ENCODE measurements at places on chromosomes 12 and 14. TPM values are rescaled to one million over a fixed set of nuclear protein-coding genes. Genes with fewer than 3 reads are reported as not detected.

GPN3 gene
- polyA plus RNA-seq = 21.7 TPM

RNF212B gene
- polyA plus RNA-seq = not detected

CEBPE gene
- polyA plus RNA-seq = not detected

SLC25A29 gene
- 131 TPM for polyA plus RNA-seq

VDR gene
- polyA plus RNA-seq = 0.38 TPM

NR4A1 gene
- polyA plus RNA-seq = 96.6 TPM

USP44 gene
- polyA plus RNA-seq = 2.7 TPM

CLEC12A gene
- 0.75 TPM for polyA plus RNA-seq

ABCC9 gene
- polyA plus RNA-seq = 10.2 TPM

CFL2 gene
- polyA plus RNA-seq = 119 TPM

PAPLN gene
- 32.2 TPM for polyA plus RNA-seq

TROAP gene
- polyA plus RNA-seq = 15.7 TPM

TAOK3 gene
- 105 TPM for polyA plus RNA-seq

GPRC5D gene
- polyA plus RNA-seq = 0.53 TPM

PRB3 gene
- polyA plus RNA-seq = not detected

SDR9C7 gene
- 0.27 TPM for polyA plus RNA-seq

FOXN4 gene
- polyA plus RNA-seq = 1.4 TPM

LRRIQ1 gene
- polyA plus RNA-seq = 5.6 TPM
